ENCODE measurements at places on chromosomes 7 and 10.

GRCh38 chr10:129790715-129791446, 173.2 kb downstream of the EBF3 start:
- DNase-seq: no peak

DNA sequence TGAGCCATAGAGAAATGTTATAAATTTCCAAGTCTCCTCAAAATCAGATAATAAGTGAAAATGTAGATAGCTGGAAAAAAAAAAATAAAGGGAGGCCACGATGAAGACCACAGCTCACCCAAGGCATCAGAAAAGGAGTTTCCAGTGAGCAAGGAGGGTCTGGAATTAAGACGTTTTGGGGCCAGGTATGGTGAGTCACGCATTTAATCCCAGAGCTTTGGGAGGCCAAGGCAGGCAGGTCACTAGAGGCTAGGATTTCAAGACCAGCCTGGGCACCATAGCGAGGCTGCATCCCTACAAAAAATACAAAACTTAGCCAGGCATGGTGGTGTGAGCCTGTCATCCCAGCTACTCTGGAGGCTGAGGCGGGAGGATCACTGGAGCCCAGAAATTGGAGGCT, 65.5 kb downstream of the ASB13 start:
- DNase-seq: no peak

DNA sequence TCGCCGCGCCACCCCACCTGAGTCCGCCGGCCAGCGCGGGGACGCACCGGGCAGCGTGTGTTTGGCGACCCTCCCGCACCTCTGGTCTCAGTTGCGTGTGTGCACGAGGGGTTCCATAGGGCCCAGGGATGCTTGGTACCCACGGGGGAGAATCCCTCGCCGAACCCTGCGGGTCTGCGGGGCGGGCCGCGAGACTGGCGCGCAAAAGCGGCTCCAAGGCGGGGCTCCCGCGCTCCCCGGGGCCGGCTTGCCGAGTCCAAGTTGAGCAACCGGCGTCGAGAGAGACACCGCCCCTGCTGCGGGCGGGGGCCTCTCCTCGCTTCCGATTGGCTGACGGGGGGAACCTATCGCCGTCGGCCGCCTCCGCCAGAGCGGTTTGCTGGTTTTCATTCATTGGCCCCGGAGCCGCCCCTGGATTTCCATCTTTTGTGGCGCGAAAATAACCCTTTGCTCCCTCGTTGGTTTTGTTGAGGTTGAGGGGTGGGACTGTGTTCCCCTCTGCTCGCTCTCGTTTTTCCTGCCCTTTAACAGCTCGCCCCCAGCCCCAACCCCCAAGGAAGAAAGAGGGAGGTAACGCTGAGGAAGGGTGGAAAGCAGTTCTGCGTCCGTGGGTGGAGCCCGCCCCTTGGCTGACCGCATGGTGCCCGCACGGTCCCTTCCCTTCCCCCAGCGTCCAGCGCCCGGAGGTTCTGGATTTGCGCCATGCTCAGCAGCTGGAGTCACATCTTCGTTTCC, 4.0 kb upstream of the IGF2BP3 start:
- DNase-seq: peak; percentile 99

GRCh38 chr7:135856356-135857144, 107.9 kb upstream of the FAM180A start:
- DNase-seq: no peak

DNA sequence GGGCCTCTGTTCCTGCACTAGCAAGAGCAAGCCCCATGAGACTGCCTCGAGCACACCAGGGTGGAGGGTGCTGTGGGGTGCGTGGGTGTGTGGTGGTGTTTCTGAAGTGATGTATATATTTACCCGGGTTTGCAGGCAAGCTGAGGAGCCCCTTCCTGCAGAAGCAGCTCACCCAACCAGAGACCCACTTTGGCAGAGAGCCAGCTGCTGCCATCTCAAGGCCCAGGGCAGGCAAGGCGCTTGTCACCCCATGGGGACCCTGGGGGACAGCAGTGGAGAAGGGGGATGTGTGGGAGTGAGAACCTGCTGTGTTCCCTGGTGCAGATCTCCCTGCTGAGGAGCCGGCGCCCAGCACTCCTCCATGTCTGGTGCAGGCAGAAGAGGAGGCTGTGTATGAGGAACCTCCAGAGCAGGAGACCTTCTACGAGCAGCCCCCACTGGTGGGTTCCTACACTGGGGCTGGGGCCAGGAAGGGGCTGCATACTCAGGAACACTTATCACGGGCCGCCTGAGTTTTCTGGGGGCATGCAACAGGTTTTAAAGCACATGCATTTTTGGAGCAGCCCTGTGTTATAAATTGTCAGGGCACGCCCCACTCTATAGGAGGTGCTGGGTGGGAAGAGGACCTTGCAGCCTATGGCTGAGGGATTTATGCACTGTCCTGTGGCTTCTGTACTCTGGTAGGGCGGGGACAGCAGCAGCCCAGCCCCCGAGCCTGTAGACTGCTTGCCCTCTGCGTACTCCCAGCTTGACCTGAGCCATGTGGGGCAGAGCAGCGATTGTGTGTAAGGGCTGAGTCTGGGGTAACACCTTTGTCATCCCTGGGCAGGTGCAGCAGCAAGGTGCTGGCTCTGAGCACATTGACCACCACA, 5.9 kb downstream of the PGAM2 start:
- no peak for DNase-seq

DNA sequence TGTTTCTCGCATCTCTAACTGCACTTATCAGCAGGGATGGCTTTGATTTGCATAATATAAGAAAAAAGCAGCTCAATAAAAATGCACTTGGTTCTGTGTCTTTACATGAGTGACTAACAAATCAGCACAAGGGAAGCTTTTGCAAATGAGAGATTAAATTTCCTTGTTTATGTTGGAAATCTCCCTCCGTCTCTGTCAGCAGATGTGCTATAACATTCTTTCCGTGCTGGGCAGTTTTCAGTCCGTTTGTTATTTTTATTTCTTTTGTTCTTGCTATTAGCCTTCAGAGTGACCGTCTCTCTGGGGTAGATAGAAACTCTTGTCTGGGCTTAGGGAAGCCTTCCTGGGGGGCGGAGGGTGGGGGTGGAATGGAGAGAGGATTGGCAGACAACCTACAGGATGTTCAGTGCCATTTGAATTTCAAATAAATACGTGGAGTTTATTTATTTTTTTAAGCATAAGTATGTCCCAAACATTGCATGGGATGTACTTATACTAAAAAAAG, 96.0 kb downstream of the GATA3 start:
- DNase-seq: no peak

- no peak for DNase-seq
Measured at GRCh38 chr7:135748770-135749169, at the start of gene FAM180A. Gene FAM180A (minus strand): TSS chr7:135748813. CDS start chr7:135748580, 233 bp downstream.

DNA sequence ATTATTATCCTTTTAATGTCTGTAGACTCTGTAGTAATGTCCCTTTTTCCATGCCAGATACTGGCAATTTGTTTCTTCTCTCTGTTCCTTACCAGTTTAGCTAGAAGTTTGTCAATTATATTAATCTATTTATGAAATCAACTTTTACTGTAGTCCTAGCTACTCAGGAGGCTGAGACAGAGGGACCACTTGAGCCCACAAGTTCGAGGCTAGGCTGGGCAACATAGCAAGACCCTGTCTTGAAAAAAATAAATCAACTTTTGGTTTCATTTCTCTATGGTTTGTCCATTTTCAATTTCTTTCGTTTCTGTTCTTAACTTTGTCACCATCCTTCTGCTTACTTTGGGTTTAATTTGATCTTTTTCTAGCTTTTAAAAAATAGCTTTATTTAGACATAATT, 42.5 kb upstream of the PLA2G12B start:
- no peak for DNase-seq

DNA sequence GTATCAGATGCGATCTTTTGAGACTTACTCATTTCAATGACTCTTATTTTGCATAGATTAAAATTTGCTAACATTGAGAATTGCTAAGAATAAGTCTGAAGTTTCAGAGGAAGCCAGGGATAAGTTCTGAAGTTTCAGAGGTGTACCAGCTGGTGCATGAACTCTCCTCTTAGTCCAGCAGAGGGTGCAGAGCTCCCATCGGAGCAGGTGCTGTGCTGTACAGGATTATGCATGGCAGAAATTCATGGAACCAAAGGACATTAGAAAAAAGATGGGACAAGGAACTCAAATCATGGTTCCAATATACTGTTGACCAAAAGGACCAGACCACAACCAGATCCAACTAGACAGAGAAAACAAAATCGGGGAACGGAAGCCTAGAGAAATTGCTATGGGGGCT, 41.9 kb downstream of the MGAM2 start:
- DNase-seq: no peak

DNA sequence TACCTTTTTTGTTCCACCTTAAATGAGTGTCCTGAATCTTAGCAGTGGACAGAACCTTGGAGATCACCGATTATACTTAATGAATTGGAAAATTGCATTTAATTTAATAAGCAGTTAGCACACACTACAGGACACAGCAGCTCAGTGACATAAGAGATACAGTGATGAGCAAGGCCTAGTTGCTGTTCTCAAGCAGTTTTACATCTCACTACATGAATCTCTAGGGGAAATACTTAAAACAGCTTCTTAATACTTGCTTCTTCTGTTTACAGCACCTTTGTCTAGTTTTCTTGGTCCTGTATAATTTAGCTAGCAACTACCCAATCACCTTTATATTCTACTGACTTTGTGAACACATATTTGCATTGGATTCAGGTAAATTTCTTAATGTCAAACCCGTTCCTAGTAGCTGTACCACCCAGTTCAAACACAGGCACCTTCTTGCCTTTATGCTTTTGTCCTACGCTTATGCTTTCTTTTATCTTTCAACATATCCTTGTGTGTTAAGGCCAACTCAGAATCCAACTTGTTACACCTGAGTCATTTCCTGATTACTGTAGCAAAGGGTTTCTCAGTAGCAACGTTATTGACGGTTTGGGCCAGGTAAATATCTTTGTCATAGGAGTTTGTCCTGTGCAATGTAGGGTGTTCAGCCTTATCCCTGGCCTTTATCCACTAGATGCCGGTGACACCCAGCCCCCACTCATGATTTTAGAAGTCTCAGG, 1.8 kb downstream of the STAM start:
- DNase-seq: no peak

GRCh38 chr10:122132882-122133565, 138.1 kb upstream of the BTBD16 start:
- no peak for DNase-seq

GRCh38 chr10:70786799-70787415, 1.7 kb upstream of the TBATA start:
- no peak for DNase-seq

DNA sequence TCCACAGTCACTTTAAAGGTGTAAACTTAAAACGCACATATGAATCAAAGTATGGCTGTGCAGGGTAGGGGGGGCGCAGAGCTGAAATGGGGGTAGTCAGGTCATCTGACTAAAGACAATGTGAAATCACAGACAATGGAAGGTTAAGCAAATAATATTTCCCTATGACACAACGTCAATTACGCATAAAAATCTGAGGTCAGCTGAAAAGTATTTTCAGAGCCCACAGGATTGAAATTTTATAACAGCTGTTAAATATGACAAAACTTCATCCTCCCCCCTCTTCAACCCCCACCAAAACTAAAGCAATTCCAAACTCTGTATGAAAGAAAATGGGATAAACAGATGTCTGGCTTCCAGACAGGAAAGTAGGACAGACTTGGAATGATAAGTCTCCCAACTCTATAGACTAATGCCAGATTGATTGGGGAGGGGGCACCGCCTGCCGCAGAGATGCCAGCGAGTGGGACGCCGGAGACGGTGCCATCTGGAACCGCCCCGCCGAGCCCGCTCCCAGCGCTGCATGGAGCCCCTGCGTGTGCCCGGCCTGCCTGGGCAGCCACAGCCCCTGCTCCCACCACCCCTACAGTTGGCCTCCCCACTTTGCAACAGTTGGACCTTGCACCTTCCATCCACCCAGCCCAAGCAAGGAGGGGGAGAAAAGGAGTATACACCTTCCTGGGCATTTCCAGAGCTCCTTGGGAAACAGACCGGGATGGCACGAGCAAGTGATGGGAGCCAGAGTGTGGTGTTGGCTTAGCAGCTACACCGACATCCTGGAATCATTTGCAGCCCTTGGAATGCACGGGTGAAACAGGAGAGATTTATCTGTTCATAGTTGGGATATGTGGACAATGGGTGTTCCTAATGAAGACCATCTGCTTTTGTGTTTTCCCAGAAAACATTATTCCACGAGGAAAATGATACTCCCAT, 10.7 kb downstream of the EBF3 start:
- DNase-seq: no peak

DNA sequence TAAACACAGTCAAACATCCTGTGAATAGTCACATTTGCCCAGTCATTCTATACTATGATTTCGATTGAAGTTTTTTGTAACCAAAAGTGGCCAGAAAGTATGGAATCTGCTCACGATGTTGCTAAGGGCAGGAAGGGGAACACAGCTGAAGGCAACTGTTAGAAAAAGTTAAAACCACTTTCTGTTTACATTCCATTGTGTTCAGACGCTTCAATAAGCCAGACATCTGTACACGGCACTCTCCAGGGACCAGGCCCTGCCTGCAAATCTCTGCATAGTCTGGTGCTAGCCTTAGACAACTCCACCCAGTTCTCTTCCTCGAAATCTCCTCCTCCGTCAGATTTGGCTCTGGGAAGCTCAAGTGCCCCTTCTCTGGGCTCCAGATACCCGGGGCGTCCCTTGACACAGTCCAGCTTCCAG, 17.1 kb upstream of the TMEM120A start:
- no peak for DNase-seq

GRCh38 chr10:107264742-107265141, 100.2 kb upstream of the SORCS1 start:
- DNase-seq: no peak

- no peak for DNase-seq
Measured at GRCh38 chr10:72637398-72637857, 11.5 kb upstream of the MICU1 start.

- DNase-seq: no peak
Measured at GRCh38 chr10:13272164-13272571, 27.7 kb downstream of the PHYH start.

- DNase-seq: no peak
Measured at GRCh38 chr10:77253147-77253545, 384.5 kb downstream of the KCNMA1 start.

DNA sequence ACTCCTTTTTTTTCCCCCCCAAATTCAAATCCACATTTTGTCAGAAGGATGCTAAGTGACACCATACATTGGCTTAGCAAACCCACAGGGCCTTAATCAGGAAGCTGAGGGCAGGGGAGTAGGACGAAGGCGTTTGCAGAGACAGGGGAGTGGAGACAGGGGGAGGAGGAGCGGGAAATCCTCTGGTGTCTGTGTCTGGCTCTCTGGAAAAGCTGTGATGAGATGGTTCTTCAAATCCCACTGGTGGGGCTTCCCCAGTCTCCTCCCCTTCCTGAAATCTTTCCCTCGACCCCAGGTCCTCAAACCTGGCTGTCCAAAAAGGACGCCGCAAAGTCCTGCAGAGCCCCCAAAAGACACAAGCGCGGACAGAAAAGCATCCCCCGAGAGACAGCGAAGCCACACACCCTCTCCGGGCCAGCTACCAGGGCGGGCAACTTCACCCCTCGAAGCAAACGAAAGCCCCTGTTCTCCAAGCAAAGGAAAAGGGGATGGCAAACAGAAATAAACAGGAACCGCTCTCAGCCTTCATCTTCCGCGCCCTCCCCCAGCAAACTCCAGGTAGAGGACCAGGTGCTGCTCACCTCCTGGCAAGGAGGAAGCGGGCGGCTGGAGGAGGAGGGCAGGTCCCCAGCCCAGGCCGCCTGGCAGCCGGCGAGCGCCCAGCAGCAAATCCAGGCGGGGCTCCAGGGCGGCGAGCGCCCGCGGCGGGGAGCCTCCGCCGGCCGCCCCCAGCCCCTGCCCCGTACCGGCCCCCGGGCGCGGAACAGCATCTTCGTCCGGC, 520 bp downstream of the ELAPOR2 start:
- peak; percentile 82 for DNase-seq

GRCh38 chr7:104883248-104883717, 130.7 kb upstream of the KMT2E start:
- no peak for DNase-seq

GRCh38 chr10:107056182-107056581, 108.3 kb downstream of the SORCS1 start:
- no peak for DNase-seq
